ENCODE measurements at places on chromosomes 12 and 14.

DNA sequence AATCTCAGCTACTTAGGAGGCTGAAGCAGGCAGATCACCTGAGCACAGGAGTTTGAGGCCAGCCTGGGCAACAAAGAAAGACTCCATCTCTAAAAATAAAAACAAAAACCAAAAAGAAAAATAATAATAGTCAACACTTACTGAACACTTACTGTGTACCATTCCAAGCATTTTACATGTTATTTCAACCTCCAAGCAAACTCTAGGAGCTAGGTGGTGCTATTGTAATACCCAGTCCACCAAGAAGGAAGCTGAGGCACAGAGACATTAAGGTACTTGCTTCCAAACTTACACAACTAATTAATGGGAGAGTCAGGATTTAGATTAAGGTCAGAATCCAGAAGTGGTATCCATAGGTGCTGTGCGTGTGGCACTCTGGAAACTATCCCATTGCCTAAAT lies 13.7 kb upstream of the OR6J1 start:
- DNase-seq, result peak; percentile 34

- DNase-seq, result peak; percentile 40
These were observed 930.5 kb upstream of the NOVA1 start for GRCh38 chr14:27528328-27528727.

DNA sequence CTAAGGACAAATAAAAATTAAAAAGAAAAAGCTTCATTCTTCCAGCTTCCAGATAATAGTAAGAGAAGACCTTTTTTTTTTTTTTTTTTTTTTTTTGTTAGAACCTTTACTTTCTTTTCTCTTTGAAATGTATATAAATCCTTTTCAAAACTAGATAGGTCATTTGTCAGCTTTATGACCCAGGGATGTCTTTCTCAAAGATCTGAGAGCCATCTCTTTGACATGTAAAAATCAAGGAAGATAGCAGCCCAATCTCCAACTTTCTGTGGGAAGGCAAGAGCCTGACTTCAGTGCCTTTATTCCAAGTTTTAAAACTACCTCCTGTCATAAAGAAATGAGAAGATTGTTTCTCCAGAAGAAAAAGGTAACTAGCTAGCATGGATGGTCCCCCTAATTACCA lies 203.3 kb upstream of the LRFN5 start:
- DNase-seq, result no peak

DNA sequence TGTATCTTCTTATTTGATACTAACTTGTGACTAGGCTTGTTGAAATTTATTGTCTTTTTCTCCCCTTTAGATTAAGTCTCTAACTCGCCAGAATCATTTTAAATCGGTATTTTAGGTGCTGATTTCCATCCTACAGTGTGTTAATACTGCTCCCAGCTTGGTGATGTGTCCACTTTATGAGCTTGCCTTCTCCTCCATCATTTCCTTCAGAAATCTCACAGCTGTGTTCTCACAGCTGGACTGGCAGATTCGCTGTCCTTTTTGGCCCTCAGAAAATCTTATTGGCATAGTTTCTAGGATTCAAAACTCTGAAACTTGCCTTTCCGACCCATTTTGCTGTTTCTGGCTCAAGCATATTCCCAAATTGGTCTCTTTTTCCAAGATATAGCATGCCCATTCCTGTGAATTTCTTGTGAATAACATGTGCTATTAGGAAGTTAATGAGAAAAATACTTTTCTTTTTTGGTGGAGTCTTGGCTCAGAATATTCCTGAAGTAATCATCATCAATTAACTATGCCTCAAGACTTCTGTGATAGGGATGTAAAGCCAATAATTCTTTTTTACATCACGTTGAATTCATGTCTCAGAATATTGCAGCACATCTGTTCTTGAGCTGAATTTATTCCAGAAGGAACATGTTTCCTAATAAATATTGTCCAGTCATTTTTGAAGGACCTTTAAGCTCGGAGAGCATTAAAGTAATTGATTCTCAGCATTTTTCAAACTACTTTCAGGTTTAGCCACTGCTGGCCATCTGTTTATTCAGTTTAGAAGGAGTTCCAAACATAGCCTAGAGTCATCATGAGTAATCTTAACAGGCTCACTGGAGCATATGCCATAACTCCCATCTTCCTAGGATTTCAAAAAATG lies 50.0 kb upstream of the USP44 start:
- no peak for DNase-seq

DNA sequence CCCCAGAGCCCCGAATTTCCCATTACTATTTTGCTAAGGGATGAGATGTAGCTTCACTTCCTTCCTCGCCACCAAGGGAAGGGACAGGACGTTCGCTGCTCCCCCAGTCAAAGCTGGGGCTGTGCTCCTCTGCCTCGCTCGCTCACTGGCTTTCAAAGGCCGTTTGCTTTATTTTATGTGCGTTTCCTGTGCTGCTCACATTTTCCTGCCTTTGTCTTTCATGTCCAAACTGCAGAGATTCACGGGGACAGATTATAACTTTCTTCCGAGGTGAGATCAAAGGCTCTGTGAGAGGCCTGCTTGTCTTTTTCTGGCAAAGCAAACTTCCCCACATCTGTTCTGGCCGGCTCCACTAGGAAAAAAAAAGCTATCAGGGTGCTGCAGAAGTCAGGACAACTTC lies 76.0 kb upstream of the FZD10 start:
- no peak for DNase-seq

GRCh38 chr12:123284669-123285068 lies 13.0 kb upstream of the CDK2AP1 start:
- no peak for DNase-seq

DNA sequence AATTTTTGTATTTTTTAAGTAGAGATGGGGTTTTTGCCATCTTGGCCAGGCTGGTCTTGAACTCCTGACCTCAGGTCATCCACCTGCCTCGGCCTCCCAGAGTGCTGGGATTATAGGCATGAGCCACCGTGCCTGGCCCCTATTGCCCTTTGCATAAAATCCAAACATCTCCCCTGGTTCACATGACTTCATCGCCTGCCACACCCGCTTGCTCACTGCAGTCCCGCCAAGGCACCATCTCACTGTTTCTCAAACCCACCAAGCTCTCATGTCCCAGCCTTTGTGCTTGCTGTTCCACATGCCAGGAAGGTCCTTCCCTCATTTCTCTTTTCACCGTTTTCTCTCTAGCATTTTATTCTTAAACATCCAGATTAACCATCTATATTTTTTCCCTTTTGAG lies 9.7 kb downstream of the RHOF start:
- no peak for DNase-seq

GRCh38 chr14:103273145-103273744 lies 60.8 kb upstream of the EIF5 start:
- no peak for DNase-seq

- DNase-seq, result no peak
These were observed 80.6 kb downstream of the MAP1LC3B2 start for GRCh38 chr12:116639765-116640164.

DNA sequence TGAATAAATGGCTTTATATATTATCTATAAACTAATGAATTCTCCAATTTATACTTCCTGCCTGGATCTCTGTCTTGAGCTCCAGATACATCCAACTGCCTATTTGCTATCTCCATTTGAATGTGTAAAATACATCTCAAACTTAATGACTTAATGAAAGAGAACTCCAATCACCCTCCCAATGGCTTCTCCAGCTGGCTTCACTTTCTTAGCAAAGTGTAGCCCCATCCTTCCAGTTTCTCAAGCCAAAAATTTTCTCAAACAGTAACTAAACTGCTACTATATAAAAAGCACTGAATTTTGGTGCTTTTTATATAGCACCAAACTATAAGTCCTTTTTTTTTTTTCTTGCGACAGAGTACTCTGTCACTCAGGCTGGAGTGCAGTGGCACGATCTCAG lies 2.6 kb downstream of the CRY1 start:
- no peak for DNase-seq

DNA sequence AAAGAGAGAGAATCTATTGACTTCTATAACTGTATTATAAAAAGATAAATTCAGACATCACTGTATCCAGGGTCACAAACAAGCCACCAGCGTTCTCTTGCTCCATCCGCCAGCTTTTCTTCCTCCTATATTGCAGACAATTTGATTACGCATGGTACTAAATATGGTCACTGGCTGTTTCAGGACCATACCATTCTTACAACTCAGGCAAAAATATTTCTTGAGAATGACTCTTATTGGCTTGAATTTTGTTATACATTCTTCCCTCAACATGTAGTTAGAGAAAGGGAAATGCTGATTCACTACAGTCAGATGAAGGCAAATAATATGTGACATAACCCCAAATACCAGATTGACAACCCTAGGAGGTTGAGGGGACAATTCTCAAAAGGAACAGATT lies 101.3 kb downstream of the SLC6A15 start:
- DNase-seq, result no peak

GRCh38 chr14:104817930-104818713 lies 17.2 kb downstream of the ZBTB42 start:
- DNase-seq, result no peak

GRCh38 chr12:120064054-120064940 lies 52.3 kb downstream of the RAB35 start:
- peak; percentile 51 for DNase-seq

GRCh38 chr12:111792155-111792855 lies 25.6 kb downstream of the ALDH2 start:
- DNase-seq, result no peak

DNA sequence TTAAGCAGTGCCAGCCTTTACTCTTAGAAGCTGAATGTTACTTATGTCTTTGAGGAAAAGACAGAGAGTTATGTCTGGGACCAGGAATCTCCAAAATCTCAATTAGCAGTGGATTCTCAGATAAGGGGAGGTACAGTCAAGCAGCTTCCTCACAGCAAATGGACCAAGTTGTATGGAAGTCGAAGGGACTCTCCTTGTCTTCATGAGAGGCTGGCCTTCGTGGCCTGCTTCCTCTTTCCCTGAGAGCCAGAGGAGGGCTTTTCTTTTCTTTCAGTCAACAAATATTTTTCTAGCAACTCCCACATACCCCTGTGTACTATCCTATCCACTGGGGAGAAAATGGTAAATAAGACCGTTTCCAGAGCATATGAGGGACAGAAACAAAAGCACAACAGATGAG lies 6.6 kb upstream of the WNT5B start:
- no peak for DNase-seq

DNA sequence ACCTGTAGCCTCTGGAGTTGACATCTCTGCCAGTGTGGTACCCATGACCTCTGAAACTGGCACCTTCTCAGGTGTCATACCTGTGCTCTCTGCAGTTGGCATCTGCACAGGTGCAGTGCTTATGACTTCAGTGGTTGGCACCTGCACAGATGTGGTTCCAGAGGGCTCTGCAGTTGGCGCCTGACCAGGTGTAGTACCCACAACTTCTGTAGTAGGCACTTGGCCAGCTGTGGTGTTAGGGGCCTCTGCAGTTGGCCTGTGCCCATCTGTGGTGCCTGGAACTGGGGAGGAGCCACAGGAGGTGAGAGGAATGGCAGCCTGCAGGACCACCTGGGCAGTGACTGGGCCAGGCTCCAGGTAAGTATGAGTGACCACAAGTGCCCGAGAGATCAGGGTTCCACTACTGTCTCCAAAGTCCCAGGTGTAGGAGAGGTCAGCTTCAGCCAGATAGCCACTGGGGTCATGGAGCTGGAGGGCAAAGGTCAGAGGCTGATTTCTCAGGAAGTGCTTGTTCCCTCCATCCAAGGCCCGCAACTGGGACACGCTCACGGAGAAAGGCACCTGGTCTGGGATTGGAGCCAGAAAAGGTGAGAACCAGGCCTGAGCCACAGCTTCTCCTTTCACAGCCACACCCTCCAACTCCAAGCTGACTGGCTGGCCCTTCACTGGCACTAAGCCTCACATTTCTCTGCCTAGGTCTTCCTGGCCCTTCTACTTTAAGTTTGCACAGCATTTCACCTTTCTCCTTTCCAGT lies 8.6 kb downstream of the PMEL start:
- no peak for DNase-seq
